ENCODE measurements at places on chromosomes 1 and 21. TPM values are rescaled to one million over a fixed set of nuclear protein-coding genes. Genes with fewer than 3 reads are reported as not detected.

The DYNLT5 gene
- total RNA-seq = not detected

The GJC2 gene
- 0.77 TPM for total RNA-seq

The TNFAIP8L2 gene
- 14.7 TPM for total RNA-seq

The TPR gene
- 133 TPM for total RNA-seq

The SASS6 gene
- total RNA-seq = 14.3 TPM

The BNIPL gene
- total RNA-seq = 2.8 TPM

The PLA2G2F gene
- not detected for total RNA-seq

The ZNF593OS gene
- not detected for total RNA-seq

The CCDC27 gene
- total RNA-seq = not detected

The PFKFB2 gene
- total RNA-seq = 6.9 TPM

The INSRR gene
- 0.17 TPM for total RNA-seq

The TADA1 gene
- total RNA-seq = 17.9 TPM

The NDUFS5 gene
- 88.7 TPM for total RNA-seq

The OR10X1 gene
- total RNA-seq = not detected

The C1orf115 gene
- total RNA-seq = 1.00 TPM

The ATP1A4 gene
- total RNA-seq = not detected

The FAM72C gene
- total RNA-seq = 49.2 TPM

The UBXN11 gene
- total RNA-seq = 19.1 TPM

The EPHA8 gene
- not detected for total RNA-seq

The CLIC6 gene
- 0.82 TPM for total RNA-seq

The PEX14 gene
- 30.2 TPM for total RNA-seq

The PRKAA2 gene
- total RNA-seq = not detected

The PTPN22 gene
- total RNA-seq = 82.5 TPM

The CD1D gene
- not detected for total RNA-seq

The CNR2 gene
- total RNA-seq = 0.35 TPM

The ORC1 gene
- 37.1 TPM for total RNA-seq

The SLC1A7 gene
- total RNA-seq = not detected

The TCP10L gene
- 0.43 TPM for total RNA-seq

The MFAP2 gene
- 0.37 TPM for total RNA-seq

The ZP4 gene
- total RNA-seq = not detected

The CRNN gene
- total RNA-seq = not detected

The DIRAS3 gene
- 1.0 TPM for total RNA-seq

The JUN gene
- 40.5 TPM for total RNA-seq

The DPT gene
- not detected for total RNA-seq

The NUAK2 gene
- total RNA-seq = 5.7 TPM

The SYT6 gene
- total RNA-seq = not detected

The ERRFI1 gene
- total RNA-seq = 3.3 TPM

The HP1BP3 gene
- 283 TPM for total RNA-seq

The RIMKLA gene
- 0.79 TPM for total RNA-seq

The SGIP1 gene
- total RNA-seq = 0.31 TPM

The FALEC gene
- not detected for total RNA-seq

The RAB7B gene
- total RNA-seq = not detected

The SLC25A44 gene
- 52.3 TPM for total RNA-seq

The UBE2U gene
- total RNA-seq = not detected

The METTL13 gene
- 46.4 TPM for total RNA-seq

The OR14K1 gene
- not detected for total RNA-seq

The OR2G6 gene
- not detected for total RNA-seq

The TESK2 gene
- 8.8 TPM for total RNA-seq

The THEM5 gene
- not detected for total RNA-seq

The CD48 gene
- total RNA-seq = 220 TPM

Measured in activated T-cell treated with anti-CD3 and anti-CD28 coated beads, Interleukin-2, amount 50 U/mL, for 72 hours (primary cell).